ENCODE measurements at places on chromosomes 12 and 14. TPM values are rescaled to one million over a fixed set of nuclear protein-coding genes. Genes with fewer than 3 reads are reported as not detected.
A peak's percentile ranks its signal among the peaks of the same experiment; 100 is the strongest.

Gene CABP1
- 1.3 TPM for total RNA-seq

Gene KCTD10
- 33.4 TPM for total RNA-seq

Gene CLEC7A
- total RNA-seq: 5.8 TPM

- DNase-seq: no peak
Measured at GRCh38 chr14:87952307-87953094, 40.5 kb downstream of the GALC start.

DNA sequence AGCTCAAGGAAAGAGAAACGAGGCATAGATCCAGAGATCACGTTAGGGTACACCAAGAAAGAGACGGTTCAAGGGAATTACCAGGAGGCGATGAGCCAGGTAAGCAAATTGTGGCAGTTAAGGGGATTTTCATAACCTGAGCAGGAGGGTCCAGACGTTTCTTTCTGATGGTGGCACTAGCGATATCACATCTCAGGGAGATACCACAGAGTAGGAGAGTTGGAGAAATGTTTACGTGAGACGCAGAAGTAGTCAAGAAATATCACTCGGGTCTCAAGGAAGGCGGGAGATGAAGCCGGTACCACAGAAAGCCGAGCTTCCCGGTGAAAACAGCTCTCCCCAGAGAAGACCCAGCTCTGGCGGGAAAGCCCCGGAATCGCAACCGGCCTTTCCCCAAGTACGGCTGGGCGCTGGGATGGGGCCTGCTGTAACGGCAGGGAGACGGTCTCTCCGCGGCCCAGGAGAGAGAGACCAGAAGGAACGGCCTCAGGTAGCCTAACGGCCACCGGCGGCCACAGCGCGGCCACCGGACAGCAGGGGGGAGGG, 485 bp downstream of the SENP1 start:
- DNase-seq: no peak

GRCh38 chr14:23366426-23366921, 1.5 kb upstream of the EFS start:
- peak; percentile 90 for DNase-seq

DNA sequence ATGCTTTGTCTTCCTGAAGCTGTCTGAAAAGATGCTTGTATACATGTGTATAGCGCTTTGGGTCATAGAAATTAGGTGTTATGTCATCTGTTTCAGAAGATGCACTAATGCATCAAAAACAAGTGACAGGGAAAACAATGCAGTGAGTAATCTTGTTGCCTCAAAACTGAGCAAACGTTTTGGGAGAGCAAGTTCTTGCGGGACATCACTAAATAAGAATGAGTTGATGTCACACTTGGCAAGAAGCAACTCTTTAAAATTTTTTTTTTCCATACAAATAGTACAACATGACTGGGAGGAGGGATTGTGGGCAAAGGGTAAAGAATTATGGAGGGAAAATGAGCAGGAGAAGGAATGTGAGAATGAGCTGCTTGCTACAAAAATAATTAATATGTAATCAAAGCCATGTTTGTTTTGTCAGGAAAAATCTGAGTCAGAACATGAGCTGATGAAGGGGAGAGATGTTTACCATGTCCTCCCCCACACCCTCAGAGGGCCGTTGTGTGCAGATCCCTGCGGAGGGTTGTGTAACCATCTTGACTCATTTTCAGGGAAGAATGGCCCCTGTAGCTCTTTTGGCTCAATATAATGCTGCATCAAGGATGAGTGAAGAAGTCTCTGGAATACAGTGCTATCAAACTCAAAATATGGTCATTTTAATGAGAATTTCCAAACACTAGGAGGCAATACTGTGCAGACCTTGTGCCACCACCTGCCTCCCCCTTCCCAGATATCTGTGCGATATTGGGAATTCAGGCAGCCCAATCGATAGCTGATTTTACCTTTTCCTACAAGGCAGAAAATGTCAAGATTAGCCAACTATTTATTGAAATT, 41.4 kb downstream of the BORCS5 start:
- DNase-seq: peak; percentile 97

GRCh38 chr12:12240662-12241340, 26.0 kb downstream of the LRP6 start:
- DNase-seq: peak; percentile 78

DNA sequence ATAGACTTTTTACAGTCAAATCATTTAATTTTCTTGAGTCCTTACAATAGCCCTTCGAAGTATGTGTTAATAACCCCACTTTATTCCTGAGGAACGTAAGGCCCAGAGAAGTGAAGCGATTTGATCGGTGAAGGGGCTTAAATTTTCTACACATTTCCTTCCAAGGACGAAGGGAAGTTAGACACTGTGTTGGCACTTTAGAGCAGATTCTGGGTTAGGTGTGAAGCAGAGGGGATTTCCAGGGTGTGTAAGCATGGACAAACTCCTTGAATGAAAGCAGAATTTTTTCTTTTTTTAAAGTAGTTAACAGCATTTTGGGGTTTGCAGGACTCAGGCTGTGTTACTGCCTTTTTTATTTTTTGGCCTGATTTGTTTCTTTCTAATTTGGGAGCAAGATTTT, 38.9 kb downstream of the PRORP start:
- no peak for DNase-seq
